IPS DF 6.9 (cell line): ENCODE measurements at places on chromosomes 16 and 17.

GRCh38 chr17:78933959-78934568 lies 8.9 kb upstream of the TIMP2 start:
- no peak for DNase-seq

DNA sequence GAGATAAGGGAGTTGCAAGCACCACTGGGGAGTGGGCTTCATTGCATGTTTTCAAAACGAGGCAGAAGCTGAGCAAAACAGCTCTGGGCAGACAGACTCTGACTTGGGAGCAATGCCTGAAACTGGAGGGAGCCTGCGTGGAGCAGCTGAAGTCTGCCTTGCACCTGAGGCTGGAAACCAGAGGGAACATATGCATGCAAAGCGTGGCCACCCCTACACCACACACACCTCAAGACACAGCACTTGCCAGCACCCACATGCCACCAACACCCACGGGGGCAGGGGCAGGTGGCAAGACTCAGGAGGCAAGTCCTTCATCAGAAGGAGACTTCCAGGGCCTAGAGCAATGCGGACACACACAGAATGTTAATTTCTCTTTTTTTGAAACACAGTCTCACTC lies 45.8 kb downstream of the COTL1 start:
- DNase-seq = no peak

DNA sequence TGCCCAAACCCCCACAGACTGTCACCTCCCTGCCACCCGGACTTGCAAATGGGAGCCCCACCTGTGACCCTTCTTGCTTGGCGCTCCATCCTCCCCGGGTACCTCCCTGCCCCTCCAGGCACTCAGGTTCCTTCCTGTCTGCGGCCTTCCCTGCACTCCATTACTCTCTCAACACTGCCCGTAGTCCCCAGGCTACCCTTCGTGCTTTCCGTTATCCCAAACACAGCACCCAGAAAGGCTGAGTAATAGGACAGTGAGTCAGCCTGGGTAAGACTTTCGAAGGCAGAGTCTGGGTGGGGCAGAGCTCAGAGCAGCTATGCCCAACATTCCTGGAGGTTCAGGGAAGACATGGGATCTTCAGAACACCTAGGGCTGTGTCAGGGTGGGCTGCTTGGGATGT lies 16.6 kb upstream of the C16orf74 start:
- DNase-seq = no peak

DNA sequence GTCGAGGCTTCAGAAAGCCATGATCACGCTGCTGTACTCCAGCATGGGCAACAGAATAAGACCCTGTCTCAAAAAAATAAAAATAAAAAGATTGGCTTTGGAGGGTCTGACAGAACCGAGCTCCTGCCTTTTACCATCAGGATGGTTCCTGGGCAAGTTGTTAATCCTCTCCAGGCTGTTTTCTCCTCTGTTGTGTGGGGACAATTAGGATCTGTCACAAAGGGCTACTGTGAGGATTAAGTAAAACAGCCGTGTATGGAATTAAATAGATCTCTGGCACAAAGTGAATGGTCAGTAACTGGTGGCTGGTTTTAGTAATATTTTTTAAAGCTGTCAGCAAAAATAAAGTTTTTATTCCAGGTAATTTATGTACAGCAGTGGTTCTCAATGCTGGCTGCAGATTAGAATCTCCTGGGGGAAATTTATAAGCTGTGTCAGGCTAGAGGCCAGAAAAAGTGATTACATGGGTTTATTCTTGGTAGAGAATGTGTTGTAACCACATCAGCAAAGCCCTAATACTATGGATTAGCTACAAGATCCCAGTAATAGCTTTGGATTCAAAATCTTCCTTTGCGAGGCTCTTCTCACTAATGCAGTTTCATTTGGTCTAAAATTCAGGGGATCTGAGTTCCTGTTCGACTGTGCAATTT lies 47.2 kb downstream of the GPRC5B start:
- DNase-seq = no peak
